Ecto neural progenitor cell (in vitro differentiated cells): ENCODE measurements at places on chromosomes 3 and 15.

GRCh38 chr3:174859756-174860155, 622 bp downstream of the NAALADL2 start:
- DNase-seq, result no peak

DNA sequence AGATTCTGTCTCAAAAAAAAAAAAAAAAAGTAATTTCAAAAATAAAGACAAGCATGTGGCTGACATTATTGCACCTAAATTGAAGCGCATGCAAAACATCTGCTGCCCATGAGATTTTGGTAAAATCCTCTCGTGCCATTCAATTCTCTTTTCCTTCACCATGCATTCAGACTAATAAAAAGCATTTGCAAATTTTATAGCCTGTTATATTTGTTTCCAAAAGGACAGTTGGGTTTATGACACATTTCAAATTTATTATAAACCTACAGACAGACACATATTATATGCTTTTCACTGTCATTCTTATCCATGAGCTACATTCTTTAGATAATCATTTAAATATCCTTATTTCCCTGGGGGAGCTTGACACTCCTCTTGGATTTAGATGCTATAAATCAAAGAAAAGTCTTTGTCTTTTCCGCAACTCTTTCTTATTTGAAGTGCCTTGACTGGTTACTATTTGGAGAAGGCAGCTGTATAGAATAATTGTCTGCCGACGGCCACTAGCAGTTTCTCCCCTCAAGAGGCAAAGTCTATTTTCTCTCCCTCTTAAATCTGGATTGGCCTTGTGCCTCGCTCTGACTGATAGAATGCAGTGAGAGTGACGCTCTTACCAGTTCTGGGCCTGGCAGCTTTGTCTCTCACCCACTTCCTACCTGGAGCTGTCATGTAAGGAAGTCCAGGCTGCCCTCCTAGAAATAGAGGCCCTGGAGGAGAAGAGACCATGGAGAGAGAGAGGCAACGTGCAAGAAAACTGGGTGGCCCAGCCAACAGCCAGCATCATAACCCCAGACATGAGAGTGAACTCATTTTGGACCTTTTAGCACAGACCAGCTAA, 6.8 kb upstream of the LRIG1 start:
- DNase-seq, result no peak

GRCh38 chr15:77527164-77527778, 105.4 kb downstream of the LINGO1 start:
- DNase-seq, result peak; percentile 86

- no peak for DNase-seq
These were observed 473.6 kb upstream of the CBLB start for GRCh38 chr3:106342386-106342785.

DNA sequence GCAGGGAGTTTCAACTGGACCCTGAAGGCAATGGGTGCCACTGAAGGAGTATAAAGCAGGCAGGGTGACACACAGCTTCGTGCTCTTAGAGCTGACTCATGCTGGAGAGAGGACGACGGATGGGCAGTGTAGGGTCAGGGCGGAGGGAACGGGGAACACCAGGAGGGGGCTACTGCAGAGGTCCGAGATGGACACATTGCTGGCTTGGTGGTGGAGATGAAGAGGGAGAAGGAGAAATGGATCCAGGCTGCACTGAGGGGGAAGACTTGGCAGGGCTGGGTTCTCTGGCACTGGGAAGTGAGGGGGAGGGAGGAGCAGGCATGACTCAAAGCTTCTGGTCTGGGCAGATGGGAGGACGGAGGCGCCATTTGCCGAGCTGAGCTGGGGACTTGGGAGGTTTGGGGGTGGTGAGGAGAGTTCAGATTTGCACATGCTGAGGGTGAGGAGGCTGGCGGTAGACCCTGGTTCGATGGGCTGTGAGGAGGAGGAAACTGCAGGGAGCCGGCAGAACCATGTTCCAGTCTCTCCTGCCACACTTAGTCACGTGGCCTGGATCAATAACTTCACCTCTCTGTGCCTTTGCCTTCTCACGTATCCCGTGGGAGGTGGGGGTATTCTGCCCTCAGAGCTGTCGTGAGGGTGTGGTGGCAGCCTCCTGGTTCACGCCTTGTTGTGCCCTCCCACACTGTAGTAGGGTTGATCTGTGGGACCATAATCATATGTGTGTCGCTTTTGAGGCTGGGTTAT, 4.6 kb upstream of the KCTD6 start:
- no peak for DNase-seq

DNA sequence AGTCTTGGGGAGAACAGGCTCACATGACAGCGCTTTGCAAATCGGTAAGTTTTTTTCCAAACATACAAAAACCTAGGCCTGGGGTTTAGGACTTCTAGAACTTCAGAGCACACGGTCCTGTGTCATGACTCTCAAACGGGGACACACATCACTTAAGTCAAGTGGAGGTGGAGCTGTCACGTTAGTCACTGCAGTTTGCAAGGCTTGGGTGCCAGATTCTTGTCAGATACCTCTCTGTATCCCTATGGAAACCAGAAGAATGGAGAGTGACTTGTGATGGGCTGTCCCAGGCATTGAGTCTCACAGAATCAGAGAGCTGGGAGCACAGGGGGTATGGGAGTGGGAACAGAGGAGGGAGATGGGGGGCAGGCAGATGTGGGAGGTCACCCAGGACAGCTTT, 64.8 kb downstream of the DUT start:
- no peak for DNase-seq

- no peak for DNase-seq
These were observed 250.8 kb upstream of the TGFBR2 start for GRCh38 chr3:30355622-30356021.

- DNase-seq, result no peak
These were observed 6.8 kb upstream of the SKIL start for GRCh38 chr3:170350515-170351413.

- peak; percentile 67 for DNase-seq
These were observed 83.2 kb downstream of the RAB11A start for GRCh38 chr15:65952391-65953053.

GRCh38 chr3:56753206-56753820, 48.4 kb downstream of the ARHGEF3 start:
- no peak for DNase-seq

GRCh38 chr15:34102175-34102925, 467 bp downstream of the PGBD4 start:
- DNase-seq, result no peak

GRCh38 chr3:58020783-58021071, 12.5 kb downstream of the FLNB start:
- no peak for DNase-seq

GRCh38 chr3:185896636-185897035, 41.2 kb downstream of the TRA2B start:
- DNase-seq, result no peak

DNA sequence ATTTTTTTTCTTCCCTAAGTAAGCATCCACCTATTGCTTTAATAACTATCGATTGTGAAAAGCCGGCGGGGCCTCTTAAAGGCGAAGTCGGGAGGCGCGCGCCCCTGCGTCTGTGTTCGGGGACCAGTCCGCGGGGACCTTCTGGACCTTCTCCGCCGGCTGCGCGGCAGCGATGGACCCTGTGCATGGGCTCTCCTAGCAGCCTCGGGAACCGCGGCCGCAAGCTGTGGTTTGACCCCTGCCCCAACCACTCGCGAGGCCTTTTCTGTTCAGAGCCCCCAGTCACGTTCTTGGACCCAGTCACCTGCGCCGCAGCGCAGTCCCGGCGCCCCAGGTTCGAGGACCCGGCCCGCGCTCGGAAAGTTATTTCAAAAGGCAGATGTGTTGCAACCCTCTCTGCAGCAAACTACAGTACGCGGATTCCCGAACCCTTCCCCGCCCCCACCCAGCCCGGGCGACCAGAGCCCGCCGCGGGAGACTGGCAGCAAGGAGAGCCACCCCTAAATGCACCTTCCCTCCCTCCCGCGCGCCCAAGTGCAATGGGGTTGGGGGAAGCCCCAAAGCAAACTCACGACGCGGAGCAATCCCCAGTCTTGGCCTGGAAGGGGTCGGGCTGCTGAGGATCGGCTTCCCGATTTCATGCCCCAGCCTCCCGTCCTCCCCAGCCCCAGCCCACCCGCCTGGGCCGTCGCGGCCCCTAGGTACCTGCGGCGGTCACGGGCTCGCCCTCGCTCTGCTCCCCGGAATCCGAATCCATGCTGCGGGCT, 684 bp downstream of the TNFAIP8L3 start:
- DNase-seq, result peak; percentile 57

DNA sequence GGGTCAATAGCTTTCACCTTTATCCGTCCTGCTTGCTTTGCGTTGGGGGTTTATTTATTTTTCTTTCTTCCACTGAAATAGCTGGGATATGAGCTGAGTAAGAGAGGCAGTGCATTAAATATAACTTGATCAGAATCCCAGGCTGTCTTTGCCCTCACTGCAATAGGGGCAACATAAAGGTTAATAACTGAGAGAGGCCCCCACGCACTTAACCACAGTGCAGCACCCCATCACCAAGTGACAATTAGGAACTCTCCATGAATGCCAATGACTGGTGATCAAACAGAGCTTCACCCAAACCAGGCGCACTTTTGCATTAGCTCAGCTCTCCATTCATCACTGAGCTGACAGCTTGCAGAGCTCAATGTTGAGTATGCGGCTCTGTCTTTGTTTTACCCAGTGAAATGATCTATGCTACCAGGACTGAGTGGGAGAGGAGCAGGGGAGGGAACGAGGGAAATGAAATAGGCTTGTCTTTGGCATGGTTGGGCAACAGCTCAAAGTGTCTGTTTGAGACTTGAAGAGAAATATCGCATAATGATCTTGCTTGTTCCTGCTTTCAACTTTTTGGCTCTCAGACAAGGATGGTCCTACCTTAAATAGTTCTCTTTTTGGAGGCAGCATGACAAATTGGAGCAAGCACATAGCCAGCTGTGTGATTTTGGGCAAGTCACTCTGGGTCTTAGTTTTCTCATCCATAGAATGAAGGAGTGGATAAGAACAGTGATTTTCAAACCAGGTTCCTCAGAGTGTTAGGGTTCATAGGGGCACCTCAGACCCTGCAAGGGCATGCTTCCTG, 14.5 kb upstream of the GLCE start:
- DNase-seq, result no peak

DNA sequence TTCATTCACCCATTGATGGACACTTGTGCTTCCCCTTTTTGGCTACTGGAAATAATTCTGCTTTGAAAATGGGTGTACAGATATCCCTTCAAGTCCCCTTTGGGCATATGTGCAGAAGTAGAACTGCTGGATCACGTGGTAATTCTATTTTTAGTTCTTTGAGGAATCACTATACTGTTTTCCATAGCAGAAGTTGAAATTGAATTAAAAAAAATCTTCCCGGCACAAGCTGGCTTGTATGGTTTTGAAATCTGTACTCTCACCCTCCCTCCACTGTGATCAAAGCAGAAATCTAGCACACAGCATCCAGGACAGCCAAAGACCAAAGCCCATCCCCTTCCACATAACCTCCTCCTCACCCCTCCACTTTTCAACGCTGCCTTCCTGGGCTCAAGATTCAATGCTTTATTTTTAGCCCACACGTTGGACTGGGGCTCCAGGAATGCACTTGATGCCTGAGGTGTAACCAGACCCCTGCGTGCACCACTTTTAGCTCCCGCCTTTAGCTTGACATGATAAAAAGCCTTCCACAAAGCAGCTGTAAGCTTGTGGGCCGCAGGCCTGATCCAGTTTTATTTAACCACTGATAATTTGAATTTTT, 29.9 kb downstream of the TMEM40 start:
- DNase-seq, result no peak

GRCh38 chr3:152688313-152688712, 146.6 kb upstream of the P2RY1 start:
- DNase-seq, result peak; percentile 53

DNA sequence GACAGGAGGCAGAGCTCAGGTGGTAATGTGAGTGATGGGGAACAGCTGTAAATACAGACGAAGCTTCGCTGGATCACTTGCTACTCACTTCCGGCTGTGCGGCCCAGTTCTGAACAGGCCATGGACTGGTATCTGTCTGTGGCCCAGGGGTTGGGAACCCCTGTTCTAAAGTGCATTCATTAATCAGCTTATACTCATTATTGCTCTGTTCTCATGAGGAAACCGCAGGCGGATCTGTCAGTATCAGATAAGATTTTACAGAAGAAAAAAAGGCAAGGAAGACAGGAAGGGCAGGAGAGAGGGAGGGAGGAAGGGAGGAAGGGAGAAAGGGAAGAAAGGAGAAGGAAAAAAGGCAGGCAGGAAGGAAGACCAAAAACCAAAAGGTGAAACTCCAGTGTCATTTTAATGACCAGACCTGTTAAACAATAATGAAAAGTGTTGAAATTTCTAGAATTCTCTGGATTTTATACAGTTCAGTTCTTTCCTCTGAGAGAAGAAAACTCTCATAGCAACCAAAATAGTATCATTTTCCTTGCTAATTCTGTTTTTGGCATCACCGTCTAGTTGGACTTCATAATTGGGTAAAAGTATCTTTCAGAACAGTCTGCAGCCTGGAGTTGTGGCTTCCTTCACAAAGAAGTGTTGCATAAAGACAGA, 128.0 kb upstream of the PROK2 start:
- no peak for DNase-seq

DNA sequence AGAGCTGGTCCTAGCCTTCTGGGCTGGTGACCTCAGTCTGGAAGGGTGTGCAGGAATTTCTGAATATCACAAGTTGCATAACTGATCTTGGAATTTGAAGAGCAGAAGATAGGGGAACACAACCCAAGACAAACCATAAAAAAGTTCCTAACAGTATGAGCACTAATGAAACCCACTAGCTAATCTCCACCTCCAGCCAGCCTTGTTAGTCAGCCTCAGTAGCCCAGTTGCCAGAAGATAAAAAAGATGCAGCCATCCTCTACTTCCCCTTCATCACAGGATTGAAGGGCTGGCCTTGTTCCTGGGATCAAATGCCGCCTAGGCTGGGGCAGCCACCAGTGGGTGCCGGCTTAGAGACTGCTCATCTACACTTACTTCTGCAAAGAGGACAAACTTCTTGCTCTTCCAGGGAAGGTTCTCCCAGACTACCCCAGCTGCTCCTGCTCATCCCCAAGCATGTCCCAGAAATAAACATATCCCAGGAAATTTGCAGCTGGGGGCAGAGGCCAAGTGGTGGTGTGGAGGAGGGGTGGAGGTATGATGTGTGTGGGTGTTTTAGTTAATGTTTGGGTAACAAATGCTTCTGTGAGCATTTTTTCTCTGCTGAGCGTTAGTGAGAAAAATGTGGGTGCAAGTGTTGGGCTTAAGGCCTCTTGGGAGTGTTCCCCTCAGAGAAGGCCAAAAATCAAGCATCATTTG, 9.2 kb upstream of the ITGA11 start:
- peak; percentile 8 for DNase-seq

DNA sequence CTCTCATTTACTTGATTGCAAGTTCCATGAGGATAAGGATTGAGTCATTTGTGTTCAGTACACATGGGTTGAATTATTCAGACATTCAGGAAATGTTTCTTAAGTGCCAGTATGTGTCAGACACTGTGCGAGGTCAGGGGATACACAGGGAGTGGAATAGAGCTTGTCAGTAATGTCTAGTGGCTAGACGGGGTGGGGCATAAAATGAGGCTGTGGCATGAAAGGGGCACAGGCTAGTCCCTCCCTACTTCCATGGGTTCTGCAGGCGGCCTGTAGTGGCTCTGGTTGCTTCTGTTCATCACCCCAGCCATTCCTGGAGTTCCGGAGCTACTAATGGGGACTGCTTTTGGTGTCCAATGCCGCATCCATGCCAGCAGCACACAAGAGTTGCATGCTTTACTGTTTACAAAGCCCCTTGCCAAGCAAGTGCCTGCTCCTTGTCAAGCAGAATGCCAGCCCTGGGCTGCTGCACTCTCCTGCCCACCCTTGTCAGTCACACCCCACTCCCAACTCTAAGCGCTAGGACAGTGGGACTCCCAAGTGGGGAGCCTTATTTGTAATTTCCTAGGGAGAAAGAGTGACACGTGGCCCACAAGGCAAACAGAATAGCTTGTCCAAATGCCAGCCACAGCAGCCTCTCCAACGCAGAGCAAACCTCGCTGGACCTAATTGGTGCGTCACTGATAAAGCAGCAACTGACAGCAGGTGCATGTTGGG, 70.8 kb downstream of the RAB11A start:
- DNase-seq, result no peak
